H9 (cell line): ENCODE measurements at places on chromosomes 12 and 14. TPM values are rescaled to one million over a fixed set of nuclear protein-coding genes. Genes with fewer than 3 reads are reported as not detected.

DNA sequence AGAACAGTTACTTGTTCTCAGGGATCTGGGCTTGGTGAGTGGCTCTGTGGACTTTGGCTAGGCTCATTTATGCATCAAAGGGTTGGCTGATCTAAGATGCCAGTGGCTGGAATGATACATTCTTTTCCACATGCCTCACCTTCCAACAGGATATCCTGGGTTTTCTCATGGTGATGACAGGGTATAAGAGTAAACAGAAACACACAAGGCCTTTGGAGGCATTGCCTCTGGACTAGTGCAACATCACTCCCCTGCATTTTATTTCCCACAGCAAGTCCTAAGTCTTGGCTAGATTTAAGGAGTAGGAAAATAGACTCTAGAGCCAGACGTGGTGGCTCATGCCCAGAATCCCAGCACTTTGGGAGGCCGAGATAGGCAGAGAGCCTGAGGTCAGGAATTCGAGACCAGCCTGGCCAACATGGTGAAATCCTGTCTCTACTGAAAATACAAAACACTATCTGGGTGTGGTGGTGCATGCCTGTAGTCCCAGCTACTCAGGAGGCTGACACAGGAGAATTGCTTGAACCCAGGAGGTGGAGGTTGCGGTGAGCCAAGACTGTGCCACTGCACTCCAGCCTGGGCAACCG is 47.9 kb downstream of the RPH3A start:
- no peaks in the 10 kb centered on the region for H3K36me3 ChIP-seq
- no peak overlapping the region for H3K27ac ChIP-seq
- no peaks in the 10 kb centered on the region; the same call in 1 of the 2 replicates for H3K27me3 ChIP-seq
- DNase-seq: no peak
- H3K4me3 ChIP-seq: no peak overlapping the region
- peaks cover 9% of the 10 kb centered on the region; the same call in 1 of the 2 replicates for H3K4me1 ChIP-seq

GRCh38 chr12:132559652-132560363 is 50.6 kb downstream of the LRCOL1 start:
- H3K27me3 ChIP-seq: peaks cover 4% of the 10 kb centered on the region; the same call in 1 of the 2 replicates
- DNase-seq: peak; percentile 69
- H3K36me3 ChIP-seq: peaks cover 4% of the 10 kb centered on the region
- H3K4me1 ChIP-seq: no peaks in the 10 kb centered on the region

- H3K36me3 ChIP-seq: no peaks in the 10 kb centered on the region
- no peaks in the 10 kb centered on the region; the same call in 1 of the 2 replicates for H3K4me1 ChIP-seq
- H3K27ac ChIP-seq: no peak overlapping the region
- no peak for DNase-seq
- H3K27me3 ChIP-seq: no peaks in the 10 kb centered on the region
Observed at GRCh38 chr12:10736463-10736862, 13.3 kb upstream of the YBX3 start.

The IL26 gene
- not detected in 2 replicates for total RNA-seq

GRCh38 chr14:23148591-23149249 is 29.7 kb upstream of the CEBPE start:
- DNase-seq: no peak
- H3K4me1 ChIP-seq: no peaks in the 10 kb centered on the region
- H3K36me3 ChIP-seq: peaks cover 45% of the 10 kb centered on the region
- no peaks in the 10 kb centered on the region for H3K27me3 ChIP-seq
- no peak overlapping the region for H3K4me3 ChIP-seq
- no peak overlapping the region for H3K27ac ChIP-seq
